ENCODE measurements at places on chromosomes 2 and 18. TPM values are rescaled to one million over a fixed set of nuclear protein-coding genes. Genes with fewer than 3 reads are reported as not detected.

DNA sequence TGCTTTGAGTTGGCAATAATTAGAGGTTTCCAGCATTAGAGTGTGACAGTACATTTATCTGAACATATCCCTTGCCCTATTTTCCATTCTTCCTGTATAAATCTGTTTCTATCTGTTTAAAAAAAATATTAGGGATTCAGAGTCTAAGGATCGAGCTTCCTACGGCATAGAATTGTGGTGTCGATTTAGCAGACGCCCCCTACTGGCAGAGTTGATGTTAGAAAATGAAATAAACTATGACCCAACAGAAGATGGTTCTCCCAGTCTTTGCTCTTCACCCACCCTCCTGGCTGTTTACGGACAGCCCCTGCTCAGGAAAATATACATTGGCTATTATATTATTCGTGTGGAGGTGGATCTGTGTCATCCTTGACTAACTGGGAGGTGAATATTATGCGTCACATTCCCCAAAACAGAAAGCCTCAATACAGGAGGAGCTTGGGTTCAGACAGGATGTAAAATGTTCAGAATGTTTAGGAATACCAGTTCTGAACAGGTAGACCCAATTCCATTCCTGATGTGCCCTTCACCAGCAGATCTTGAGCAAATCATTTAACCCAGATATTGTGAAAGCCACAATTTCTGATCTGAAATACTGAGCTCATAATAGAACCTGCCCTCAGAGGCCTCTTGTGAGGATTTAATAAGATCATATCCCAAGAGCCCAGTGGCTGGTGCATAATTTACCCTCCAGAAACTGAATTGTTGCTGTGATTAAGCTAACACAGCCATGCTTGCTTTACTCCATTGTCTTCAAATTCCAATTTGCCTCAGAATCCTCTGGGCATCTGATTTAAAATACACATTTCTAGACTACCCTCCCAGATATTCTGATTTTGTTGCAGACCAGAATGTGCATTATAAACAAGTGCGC, 10.8 kb upstream of the ERMN start:
- DNase-seq = peak; percentile 49

DNA sequence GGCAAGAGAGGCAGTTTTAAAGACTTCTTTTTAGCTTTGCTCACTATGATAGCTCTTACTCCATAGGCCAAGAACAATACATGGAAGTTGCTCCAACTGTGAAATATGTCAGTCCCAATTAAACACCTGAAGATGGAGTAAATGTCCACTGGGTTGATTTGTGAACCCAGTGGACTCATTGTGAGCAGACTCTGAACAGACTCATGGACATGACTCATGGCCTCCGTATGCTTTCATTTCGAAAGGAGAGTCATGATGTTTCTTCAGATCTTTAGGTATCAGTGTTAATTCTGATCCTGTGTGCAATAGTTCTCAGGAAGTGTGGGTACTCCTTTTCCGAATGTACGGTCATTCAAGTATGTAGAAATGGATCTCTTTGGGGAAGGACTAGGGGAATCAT, 5.4 kb upstream of the CWC22 start:
- DNase-seq = no peak

DNA sequence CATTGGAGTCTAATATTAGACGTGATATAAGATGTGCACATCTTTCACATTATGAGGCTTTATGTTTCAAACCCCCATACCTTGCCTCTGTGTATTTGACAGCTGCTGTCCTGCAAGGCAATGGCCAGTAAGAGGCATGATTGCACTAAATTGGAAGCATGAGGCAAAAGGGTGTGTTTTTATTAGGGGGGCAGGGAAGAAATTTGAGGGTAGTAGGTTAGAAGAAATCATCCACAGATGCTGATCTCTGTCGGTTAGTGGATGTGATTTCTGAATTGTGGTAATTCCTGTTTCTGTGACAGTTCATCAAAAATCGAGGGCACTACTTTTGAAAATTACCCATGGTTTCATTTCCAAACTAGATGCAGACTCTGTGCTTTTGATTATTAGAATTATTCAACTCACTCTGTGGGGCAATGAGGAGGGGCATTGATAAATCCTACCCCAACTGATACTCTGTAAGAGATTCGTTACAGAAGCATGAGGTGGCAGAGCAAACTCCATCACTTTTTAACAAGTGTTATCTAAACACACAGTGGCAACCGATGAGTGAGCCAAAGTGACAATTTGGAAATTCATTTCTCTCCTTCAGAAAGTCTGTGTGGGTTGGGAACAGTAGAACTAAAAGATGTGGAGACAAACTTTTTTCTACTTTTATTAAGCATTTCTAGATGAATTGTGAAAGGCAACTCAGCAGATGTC, 453.0 kb downstream of the ARHGAP15 start:
- no peak for DNase-seq

- no peak for DNase-seq
These were observed 61.9 kb downstream of the ASAP2 start for GRCh38 chr2:9268301-9269080.

DNA sequence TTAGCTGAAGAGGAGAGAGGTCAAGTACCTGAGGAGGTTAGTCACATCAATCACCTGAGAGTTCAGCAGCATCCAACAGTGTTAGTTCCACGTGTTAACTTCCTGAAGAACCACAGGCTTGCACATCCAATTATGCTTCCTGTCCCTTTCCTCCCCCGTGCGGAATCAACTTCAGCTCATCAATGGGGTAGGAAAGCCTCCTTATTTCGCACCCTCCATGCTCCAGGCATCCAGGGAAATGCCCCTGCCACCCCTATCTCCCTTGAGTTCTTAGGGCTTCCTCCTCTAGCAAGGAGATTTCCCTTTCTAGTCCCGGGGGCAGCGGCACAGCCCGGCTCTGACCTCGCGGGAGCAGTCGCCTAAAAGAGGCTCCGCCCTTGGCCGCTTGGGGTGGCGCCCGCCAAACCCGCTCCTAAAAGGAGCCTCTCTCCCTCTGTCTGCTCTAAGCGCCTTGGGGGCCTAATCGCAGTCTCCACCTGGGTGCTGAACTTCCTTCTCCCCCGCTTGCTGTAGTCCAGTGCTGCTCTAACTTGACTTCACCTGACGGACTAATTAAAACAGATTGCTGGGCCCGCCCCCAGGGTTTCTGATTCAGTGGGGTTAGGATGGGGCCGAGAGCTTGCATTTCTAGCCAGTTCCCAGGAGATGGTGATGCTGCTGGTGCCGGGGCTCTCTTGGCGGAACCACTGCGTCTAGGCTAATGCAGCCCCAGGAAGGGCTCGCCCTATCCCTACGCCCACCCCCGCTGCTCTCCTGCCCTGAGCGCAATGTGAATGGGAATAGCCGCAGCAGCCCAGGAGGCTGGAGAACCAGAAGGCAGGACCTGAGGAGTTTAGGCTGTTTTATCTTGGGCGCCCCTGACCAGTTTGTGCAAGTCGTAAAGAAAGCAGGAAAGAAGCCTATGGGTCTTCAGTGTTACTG, 3.4 kb upstream of the TET3 start:
- DNase-seq = no peak

DNA sequence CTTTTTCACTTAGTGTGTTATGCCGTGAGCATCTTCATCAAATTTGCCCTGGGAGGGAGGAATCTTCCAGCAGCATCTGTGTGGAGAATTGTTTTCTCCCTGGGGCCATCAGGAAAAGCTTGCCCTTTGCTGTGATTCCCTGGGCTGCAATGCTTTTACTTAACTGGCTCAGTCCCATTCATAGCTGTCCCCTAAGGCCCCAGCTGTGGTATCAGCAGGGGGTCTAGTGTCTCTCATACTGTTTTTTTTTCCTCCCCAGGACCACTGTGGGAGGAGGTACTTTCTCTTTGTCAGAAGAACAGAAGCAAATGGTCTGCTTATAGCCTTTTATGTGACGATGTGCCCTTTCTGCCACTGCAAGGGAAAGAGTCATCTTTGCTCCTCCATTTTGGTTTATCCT, 176.8 kb upstream of the CELF4 start:
- DNase-seq = no peak

GRCh38 chr2:110843496-110843895, 111.1 kb downstream of the ACOXL start:
- no peak for DNase-seq

Gene MSH6
- polyA plus RNA-seq = 6.5 TPM

Gene CCDC74B
- polyA plus RNA-seq = not detected

Gene TTC21B
- polyA plus RNA-seq = 3.1 TPM

Gene IL1B
- 65.1 TPM for polyA plus RNA-seq
